ENCODE measurements at places on chromosomes 6 and 20.

GRCh38 chr6:151649835-151650234, 156.0 kb downstream of the CCDC170 start:
- no peak for DNase-seq

DNA sequence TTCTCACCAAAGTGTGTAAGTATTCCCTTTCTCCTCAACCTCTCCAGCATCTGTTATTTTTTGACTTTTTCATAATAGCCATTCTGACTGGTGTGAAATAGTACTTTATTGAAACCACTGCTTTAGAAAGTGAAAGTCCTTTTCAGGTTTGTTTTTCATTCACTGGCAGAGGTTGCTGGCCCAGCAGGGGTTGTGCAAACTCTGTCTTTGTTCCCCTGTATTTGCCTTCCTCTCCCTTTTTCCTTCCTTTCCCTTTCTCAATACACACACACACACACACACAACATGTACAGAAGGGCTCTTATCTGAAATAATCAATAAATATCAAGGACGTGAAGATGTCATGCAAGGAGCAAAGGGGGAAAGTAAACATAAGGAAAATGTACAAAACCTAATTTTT, 99.8 kb downstream of the LY86 start:
- DNase-seq: no peak

DNA sequence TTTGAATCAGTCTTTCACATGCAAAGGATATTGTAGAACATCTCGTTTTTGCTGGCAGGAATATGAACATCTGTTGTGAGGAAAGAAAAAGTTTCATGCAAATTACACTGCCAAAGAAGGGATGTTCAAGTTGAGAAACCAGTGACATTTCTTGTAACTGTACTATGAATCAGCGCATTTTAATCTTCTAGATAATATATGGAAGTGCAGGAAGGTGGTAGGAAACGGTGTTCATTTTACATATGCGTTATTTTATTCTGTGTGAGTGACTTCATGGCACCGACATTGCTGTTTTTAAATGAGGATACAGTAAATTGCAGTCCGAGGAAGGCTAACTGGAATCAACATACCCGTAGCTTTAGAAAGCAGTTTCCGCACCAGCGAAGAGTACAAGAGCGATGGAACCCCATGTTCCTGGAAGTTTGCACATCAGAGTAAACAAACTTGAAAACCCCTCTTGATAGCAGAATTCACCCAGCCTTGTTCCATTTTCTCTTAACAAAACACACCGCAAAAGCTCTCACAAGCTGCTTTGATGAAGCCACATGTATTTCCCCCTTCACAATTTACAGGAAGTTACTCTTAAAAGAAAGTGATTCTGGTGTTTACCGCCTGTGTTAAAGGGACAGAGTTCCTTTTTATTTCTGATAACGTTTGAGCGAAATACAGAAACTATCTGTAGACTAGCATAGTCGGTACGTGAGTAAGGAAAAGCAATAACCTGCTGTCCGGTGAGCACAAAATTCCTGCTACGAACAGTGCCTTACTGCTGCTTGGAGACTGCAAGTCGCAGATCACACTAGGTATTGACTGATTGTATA, 11.5 kb downstream of the PRDM1 start:
- peak; percentile 54 for DNase-seq

GRCh38 chr6:127496471-127496870, 22.7 kb downstream of the MTCL3 start:
- no peak for DNase-seq

- no peak for DNase-seq
Observed at GRCh38 chr6:38555606-38556005, 84.1 kb downstream of the BTBD9 start.

- DNase-seq: peak; percentile 95
Observed at GRCh38 chr20:3543901-3544507, 73.2 kb downstream of the ATRN start.

DNA sequence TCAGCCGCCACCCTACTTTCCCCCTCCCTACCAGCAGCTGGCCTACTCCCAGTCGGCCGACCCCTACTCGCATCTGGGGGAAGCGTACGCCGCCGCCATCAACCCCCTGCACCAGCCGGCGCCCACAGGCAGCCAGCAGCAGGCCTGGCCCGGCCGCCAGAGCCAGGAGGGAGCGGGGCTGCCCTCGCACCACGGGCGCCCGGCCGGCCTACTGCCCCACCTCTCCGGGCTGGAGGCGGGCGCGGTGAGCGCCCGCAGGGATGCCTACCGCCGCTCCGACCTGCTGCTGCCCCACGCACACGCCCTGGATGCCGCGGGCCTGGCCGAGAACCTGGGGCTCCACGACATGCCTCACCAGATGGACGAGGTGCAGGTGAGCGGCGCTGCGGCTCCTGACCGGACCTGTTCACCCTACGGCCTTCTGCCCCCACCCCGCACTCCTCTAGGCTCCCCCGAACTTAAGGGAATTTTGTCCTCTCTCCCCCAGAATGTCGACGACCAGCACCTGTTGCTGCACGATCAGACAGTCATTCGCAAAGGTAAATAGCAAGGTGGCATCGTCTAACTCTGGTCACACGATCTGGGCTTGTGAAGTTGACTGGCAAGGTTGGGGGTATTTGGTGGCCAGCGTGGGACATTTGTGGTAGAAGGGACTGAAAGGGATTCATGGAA, 2.3 kb downstream of the TFAP2C start:
- peak; percentile 51 for DNase-seq

GRCh38 chr6:150325066-150325772, 43.6 kb upstream of the IYD start:
- DNase-seq: peak; percentile 22

DNA sequence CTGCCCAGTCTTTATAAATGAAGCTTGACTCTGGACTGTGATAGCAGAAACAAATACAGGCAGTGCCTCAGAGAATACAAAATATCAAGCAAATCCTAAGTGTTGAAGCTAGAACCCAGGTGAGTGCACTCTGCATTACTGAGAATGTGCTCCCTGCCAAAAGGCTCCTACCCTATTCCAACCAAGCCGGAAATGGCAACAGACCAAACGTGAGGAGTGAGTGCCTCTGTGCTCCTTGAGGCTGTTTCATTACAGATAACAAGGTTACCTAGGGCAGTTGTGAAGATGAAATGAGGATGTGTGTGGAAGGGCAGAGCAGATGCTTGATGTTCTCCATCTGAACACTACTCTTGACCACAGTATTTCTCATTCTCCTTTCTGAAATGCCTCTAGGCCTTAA, 29.3 kb downstream of the SSR1 start:
- DNase-seq: no peak

GRCh38 chr6:3773678-3774298, 22.3 kb upstream of the PXDC1 start:
- peak; percentile 69 for DNase-seq

- DNase-seq: no peak
Observed at GRCh38 chr20:4667371-4667773, 54.3 kb upstream of the PRND start.

DNA sequence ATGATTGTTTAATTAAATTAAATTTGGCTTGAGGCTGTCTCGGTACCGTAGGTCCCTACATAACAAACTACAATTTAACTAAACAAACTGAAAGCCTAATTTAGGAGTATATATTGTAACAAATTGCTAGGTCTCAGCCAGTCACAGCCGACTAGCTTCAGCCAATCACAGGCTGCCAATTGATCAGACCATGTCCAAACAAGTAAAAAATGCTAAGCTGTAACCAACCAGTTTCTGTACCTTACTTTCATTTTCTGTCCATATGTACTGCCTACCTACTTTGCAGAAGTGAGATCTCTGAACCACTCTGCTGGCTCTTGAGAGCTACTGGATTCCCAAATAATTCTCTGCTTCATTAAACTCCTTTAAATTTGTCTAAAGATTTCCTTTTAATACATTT, 648.0 kb upstream of the GJE1 start:
- no peak for DNase-seq

DNA sequence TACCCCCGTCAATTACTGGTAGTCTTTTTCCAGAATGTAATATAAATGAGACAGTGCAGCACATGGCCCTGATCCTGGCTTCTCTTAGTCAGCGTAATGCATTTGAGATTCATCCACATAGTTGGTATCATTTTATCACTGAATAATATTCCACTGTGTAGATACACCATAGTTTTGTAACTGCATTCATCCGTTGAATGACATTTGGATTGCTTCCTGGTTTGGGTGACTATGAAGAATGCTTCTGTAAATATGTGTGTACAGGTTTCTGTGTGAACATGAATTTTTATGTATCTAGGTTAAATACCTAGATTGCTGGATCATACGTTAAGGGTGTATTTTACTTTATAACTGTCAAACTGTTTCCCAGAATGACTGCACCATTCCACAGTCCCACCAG, 62.6 kb upstream of the STMND1 start:
- DNase-seq: no peak

- peak; percentile 76 for DNase-seq
Observed at GRCh38 chr20:52104546-52105441, 86.8 kb downstream of the ZFP64 start.

- peak; percentile 52 for DNase-seq
Observed at GRCh38 chr6:110731196-110731595, 84.1 kb downstream of the CDK19 start.

DNA sequence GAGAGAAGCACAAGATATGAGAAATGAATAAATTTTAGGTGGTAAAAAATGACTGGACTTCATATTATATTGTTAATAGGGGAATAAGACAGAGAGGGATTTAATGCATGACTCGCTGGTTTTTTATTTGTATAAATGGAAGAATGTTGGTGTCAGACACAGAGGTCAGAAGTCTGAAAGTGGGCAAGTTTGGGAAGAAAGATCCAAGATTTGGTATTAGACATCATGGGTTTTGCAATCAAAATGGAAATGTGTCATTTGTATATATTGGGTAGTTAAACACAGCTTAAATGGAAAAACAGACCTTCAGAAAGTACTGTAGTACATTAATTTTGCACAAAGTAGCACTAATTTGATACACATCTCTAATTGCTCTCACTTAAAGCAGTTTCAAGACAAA, 96.2 kb downstream of the EYA4 start:
- no peak for DNase-seq

GRCh38 chr20:40536808-40537207, 152.2 kb downstream of the MAFB start:
- no peak for DNase-seq

DNA sequence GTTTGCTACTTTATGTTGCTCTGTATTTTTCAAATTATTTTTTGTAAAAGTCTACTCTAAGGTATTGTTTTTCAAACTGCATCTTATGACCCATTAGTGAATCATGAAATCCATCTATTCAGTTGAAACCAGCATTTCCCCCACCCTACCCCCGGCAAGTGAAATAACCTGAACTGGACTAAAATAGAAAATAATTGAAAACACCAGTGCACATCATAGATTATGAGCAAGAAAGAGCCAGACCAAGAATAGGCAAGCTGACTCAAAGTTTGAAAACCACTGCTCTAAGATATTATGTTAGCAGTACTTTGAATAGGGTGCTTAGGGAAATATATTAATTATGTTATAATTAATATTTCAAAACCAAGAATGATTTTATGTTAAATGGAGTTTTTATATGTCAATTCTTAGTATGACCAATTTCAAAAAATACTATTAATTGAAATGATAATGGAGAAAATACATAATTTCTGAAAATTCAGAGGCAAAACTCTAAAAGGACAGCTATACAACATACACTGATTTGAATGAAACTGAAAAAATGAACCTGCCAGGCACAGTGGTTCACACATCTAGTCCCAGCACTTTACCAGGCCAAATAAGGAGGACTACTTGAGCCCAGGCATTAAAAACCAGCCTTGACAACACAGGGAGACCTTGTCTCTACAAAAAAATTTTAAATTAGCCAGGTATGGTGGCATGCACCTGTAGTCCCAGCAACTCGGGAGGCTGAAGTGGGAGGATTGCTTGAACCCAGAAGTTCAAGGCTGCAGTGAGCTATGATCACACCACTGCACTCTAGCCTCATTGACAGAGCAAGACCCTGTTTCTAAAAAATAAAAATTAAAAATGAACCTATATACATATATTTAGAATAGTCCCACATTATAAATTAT, 112.0 kb downstream of the CDK19 start:
- DNase-seq: no peak

- no peak for DNase-seq
Observed at GRCh38 chr6:128095362-128095761, 194.5 kb upstream of the THEMIS start.

DNA sequence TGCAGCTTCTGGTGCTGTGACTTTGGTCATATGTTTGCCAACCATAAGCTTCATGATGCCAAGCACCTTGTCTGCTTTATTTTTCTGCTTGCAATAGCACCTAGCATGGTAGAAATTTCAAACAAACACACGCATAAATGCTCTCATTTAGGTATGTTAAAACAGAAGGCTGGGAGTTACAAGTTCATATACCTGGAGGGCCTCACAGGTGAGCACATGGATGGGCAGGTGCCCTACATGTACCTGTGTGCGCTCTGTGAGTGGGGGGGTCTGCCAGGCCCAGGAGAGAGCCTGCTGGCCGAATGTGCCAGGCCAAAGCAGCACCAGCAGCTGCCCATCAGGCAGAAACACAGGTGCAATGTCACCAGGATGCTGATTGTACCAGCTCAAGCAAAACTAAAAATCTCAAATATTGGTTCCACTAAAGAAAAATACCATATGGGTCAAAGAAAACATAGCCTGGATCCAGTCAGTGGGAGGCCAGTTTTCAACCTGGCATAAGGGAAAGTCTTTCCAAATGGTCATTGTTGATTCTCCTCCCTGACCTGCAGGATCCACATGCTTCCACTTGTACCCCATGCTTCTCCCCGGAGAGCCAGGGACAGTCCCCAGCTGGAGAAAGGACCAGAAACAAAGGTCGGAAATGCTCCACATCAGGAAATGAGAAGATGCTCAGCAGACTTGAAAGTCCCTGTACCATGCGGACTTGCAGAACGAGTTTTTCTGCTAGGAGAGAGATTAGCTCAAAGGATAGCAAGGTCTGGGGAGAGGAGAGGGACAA, 7.2 kb upstream of the PFDN4 start:
- no peak for DNase-seq

DNA sequence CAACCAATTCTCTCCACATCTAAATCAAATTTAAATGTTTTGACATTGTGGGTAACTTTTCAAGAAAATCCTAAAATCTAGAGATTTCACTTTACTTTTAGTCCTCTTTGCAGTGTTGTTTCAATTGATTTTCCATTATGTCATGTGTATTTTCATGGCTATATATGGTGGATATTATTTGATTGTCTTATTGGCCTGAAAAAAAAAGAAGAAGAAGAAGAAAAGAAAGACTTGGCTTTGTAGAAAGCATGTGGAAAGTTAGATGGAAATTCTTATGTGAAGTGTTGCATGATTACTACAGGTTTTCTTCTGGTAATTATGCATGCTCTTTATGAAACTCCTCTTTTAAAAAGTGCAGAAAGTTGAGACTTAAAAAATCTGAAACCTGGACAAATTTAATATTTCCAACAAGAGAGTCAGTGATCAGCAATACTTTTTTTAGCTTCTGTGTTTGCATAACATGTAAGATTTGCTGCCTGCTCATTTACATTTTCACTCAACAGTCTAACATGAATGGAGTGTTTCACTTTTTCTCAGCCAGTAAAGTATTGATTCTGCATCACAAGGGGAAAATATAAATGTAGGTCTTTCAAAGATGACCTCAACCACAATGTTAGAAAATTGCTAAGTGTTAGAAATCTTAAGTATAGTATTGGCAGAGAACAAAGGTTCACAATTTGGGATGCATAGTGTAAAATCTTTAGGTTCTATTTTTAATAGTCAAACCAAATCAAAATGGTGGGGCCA, 438.7 kb downstream of the BCKDHB start:
- DNase-seq: no peak

- no peak for DNase-seq
Observed at GRCh38 chr6:150586850-150587359, 12.8 kb upstream of the PLEKHG1 start.
